ENCODE measurements at places on chromosomes 3 and 15.

GRCh38 chr3:193187070-193187722, 53.8 kb upstream of the PLAAT1 start:
- no peak for DNase-seq

DNA sequence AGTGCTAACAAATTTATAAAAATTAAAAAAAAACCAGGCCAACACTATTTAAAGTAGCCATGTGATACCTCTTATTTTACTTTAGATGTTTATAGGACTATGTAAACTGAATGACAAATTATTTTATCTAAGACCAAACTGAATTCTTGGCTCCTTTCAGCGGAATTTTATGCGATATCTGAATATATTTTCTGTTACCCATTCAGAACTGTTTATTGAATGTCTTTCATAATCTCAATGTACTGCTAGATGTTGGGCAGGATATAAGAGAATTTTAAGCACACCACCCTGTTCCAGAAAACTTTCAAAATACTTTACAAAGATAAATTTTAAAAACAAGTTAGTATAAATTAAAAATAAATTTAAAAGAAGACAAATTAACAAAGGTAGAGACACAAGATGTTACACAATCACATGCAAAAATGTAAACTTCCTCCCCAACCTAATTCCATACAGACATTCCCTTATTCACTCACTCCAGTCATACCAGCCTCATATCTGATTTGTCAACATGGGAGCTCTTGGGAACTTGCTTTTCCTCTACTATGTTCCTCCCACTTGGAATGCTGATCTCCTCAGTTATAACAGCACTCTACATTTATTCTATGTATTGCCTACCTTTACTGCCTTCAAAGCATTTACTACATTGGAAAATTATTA, 154.6 kb upstream of the MBNL1 start:
- DNase-seq = no peak

DNA sequence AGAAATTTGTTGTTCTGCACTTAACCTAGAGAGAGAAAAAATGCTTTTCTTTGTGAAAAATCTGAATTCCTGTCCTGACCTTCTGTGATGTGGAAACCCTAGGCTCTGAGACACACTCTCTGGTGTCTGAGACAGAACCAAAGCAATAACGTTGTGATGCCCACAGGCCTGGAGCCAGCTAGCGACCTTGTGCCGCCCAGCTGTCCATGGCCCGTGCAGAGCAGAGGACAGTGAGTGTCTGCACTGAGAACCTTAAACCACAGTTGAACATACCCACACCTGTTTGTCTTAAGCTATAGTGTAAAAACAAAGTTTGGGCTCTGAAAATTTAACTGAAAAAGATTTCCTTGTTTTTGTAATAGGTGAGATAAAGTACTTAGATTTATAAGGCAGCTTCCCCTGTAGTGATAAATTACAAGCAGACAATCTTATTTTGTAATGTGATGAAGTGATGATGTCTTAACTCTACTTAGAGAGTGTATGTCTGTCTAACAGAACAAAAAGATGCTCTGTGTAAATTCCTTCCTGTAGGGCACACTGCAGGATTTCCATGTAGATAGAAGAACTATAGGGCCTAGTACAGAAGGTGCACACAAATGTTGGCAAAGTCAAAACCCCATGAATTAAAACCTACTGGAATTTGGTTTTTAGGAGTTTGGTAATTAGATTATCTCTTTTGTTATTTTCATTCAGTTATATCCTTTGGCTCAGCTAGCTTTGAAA, 62.7 kb downstream of the SNRK start:
- DNase-seq = no peak

DNA sequence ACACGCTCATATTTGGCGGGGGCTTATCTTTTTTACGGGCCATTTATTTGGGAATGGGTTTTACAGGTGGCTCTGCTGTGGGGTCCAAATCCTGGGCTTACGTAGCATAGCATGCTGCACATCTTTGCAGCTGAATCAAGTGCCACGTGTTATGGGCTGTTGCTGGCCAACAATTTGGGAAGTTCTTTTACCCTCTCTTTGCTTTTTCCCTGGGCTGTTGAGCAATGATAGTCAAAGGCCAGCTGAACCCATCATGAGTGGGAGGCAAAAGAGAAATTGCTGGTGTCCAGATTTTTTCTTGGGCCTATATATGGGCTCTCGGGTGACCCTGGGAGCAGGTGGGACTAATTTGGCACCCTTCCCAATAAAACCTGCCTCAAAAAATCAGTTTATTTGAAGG, 209.3 kb upstream of the SATB1 start:
- DNase-seq = no peak

DNA sequence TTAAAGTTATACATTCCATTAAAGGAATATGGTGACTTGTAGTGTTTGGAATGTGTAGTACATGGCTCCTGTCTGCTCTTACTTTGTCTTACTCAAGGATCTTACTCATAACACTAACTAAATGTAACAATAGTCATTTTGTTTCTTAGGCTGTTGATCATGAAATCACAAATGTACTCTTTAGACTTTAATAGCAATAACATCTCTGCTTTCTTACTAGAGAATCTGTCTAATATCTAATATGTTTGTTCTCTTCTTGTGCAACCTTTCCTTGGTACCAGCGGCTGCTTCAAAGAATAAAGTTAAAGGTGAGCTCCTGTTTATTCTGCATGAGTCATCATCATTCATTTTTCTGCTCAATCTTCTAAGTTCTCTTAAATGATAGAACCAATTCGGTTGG, 767.5 kb downstream of the CADM2 start:
- DNase-seq = no peak

DNA sequence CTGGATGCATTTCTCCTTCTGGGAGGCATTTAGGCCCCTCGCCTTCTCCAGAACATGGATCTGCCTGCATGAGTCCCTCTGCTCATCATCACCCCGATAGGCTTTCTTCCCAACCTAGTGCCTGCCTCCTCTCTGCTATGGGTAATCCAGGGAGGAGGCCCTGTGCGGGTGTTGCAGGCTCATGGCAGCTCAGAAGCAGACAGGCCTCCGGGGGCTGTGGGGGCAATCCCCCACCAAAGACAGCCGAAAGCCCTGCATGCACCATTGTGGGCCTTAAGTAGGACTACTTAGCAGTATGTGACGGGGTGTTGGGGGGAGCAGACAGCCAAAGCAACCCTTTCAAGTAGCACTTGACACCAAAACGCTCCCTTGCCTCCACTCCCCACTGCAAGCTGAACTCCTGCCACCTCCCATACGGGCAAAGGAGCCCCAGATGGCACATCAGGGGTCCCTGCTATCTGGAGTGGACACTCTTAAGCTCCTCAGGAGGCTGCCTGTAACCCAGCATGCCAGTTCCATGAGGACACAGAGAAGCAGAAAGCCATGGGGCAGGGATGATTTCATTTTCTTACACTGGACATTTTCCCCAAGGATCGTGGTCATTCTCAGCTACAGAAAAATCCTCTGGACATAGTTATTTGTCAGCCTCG, 98.8 kb upstream of the HACD2 start:
- DNase-seq = no peak

- no peak for DNase-seq
Observed at GRCh38 chr15:90812958-90813265, 55.5 kb upstream of the FURIN start.

- DNase-seq = no peak
Observed at GRCh38 chr3:197734667-197735318, 1.9 kb downstream of the RUBCN start.

- DNase-seq = no peak
Observed at GRCh38 chr15:47726399-47726823, 9.1 kb downstream of the SEMA6D start.

GRCh38 chr3:113006359-113007056, 15.7 kb downstream of the GTPBP8 start:
- DNase-seq = no peak

- DNase-seq = no peak
Observed at GRCh38 chr3:45123581-45124269, 22.5 kb downstream of the CDCP1 start.

- DNase-seq = no peak
Observed at GRCh38 chr15:77508541-77509243, 88.0 kb downstream of the HMG20A start.

- DNase-seq = no peak
Observed at GRCh38 chr3:135944831-135945230, 20.7 kb upstream of the PPP2R3A start.

- no peak for DNase-seq
Observed at GRCh38 chr3:123724306-123724705, 139.5 kb upstream of the HACD2 start.

- no peak for DNase-seq
Observed at GRCh38 chr3:150925751-150926201, 20.5 kb upstream of the MINDY4B start.

DNA sequence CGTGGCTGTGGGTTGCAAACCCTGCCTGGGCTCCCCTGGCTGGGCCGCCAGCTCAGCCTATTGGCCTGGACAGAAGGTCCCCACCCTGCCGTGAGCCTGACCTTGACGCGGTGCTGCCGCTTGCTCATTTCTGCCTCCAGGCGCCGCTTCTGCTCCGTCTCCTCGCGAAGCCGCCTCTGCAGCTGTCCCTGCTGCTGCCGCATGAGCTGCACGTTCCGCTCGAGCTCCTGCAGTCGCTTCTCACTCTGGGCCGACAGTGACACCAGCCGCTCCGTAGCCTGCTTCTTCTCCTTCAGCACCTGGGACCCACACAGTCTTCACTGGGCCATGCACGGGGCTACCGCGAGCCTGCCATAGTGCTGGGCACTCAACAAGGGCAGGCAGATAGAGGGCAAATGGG, 21.7 kb downstream of the KIF7 start:
- no peak for DNase-seq

- DNase-seq = no peak
Observed at GRCh38 chr15:54839379-54839778, 357.4 kb downstream of the RSL24D1 start.

- no peak for DNase-seq
Observed at GRCh38 chr3:36918050-36918449, 26.8 kb downstream of the TRANK1 start.
